ENCODE measurements at places on chromosomes 2 and 18.

DNA sequence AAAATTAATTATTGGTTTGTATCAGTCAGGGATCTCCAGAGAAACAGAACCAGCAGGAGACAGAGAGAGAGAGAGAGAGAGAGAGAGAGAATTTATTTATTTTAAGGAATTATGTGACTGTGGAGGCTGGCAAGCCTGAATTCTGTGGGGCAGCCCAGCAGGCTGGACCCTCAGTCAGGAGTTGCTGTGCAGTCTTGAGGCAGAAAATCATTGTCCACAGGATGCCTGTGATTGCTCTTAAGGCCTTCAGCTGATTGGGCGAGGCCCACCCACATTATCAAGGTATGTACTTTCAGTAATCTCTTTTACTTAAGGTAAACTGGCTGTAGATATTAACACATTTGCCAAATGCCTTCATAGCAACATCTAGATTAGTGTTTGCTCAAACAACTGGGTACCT lies 155.3 kb downstream of the SEPTIN10 start:
- DNase-seq, result no peak

DNA sequence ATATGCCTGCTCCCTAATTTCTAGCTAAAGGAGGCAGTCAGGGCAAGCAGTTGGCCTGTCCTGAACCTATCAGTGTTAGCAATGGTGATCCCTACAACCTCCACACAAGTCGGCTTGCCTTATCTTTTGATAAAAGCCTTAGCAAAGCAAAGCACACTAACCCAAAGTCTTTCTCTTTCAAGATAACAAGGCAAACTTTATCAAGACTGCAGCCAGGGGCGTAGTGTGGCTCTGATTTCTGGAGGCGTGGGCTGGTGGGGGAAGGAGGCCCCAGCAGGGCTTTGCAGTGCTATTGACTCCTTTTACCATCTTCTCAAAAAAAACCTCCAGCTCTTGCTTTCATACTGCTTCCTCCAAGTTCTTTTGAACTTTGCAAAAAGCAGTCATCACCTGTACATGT lies 40.2 kb upstream of the LAMA1 start:
- no peak for DNase-seq

- DNase-seq, result no peak
These were observed 260.5 kb downstream of the CALCRL start for GRCh38 chr2:187187519-187187918.

GRCh38 chr2:74474899-74475298 lies 2.4 kb upstream of the MRPL53 start:
- DNase-seq, result no peak

GRCh38 chr2:20618886-20619521 lies 31.9 kb downstream of the HS1BP3 start:
- DNase-seq, result no peak

GRCh38 chr2:132267105-132267497 lies 105.3 kb upstream of the ANKRD30BL start:
- no peak for DNase-seq

GRCh38 chr2:138615257-138615656 lies 113.7 kb downstream of the SPOPL start:
- DNase-seq, result peak; percentile 98

- no peak for DNase-seq
These were observed 14.8 kb upstream of the EIF2AK2 start for GRCh38 chr2:37171624-37171950.

DNA sequence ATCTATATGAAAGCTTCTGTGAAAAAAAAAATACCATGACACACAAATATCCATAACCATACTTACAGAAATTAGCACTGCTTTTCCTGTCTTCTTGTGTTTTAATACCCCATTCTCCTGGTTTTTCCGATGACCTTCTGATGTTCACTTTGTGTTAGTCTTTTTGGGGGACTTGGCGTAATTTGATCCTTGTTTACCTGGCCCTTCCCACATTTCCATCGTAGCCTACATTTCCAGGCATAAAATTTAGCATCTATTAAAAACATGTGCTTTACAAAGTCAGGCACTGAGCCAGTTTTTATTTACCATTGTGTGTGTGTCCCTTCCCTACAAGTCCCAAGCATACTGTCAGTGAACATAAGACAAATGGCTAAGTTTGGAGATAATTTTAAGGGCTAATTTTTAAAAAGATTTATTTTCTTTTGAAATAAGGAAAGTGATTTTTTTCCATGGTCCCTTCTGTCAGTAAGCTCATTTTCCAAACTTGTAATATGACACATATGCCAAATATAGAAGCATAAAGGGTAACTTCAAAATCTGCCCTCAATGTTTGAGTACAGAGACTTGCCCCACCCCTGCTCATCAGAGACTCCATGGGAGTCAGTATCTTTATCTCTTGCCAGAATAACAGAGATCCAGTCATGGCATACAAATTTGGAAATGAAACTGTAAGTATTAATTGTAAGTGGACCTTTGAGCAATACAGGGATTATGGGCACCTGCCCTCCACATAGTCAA lies 27.3 kb downstream of the SESTD1 start:
- no peak for DNase-seq

GRCh38 chr2:174395969-174396630 lies 570 bp downstream of the SCRN3 start:
- peak; percentile 32 for DNase-seq

- DNase-seq, result peak; percentile 51
These were observed 65.9 kb upstream of the ITM2C start for GRCh38 chr2:230798769-230799399.

- peak; percentile 43 for DNase-seq
These were observed 172.6 kb downstream of the TCF4 start for GRCh38 chr18:55415258-55415871.

DNA sequence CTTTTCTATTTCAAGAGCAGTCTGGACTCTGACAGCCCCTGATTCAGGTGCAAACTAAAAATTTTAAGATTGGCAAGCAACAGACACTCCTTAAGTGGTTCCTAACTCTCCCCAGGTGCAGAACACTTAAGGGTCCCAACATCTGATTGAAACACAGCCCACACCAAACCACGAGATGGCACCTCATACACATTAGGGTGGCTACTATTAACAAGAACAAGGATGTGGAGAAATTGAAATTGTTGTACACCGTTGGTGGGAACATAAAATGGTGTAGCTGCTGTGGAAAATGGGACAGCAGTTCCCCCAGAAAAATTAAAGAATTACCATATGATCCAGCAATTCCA lies 82.3 kb downstream of the POLR1A start:
- no peak for DNase-seq

DNA sequence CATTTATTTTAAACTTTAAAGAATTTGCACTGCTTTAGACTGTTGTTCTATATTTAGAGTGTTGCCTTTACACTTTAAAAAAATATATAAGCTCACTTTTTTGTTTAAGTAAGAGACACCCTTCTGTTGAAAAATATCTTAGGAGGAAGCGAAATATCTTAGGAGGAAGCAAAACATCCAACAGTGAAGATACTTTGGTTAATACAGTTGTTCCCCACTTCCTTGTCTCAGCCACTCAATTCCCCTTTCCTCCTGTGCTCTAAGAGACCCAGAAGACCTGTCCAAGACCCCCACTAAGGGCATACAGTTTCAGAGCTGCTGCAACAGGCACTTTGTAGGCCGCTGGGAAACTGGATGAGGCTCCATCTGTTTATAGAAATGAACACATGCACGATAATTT lies 5.7 kb downstream of the SERPINB8 start:
- no peak for DNase-seq

GRCh38 chr2:160608599-160608998 lies 115.0 kb upstream of the RBMS1 start:
- DNase-seq, result no peak

- no peak for DNase-seq
These were observed 91.6 kb upstream of the SMAD2 start for GRCh38 chr18:48022021-48022420.

DNA sequence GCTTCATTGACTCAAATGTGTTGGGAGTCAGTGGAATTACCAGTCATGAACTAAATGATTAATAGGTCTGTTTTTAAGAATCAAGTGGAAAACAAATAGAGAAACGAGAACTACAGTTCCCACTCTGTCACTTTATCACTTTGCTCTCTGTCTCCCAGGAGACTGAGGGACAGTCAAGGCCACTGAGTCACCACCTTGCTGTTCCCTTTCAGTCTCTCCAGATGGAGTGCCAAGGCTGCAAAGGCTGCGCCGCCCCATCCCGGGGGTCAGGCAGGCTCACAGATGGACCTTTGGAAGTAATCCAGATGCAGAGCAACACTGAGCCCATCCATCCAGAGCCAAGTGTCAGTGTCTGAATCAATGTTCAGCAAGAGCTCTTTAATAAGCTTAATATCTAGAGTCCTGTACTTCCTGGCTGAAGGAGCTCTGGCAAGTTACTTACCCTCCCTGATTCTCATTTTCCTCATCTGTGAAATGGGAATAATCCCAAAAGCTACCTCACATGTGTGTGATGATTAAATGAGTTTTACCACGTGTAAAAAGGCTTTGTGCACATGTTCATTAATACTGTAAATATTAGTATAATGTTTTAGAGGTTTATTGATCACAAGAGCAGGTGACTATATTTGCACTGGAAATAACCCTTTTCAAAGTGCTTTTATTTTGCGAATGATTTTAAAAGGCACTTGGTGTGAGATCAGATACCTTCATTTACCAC lies 43.0 kb upstream of the EFEMP1 start:
- DNase-seq, result no peak

- DNase-seq, result no peak
These were observed 33.1 kb downstream of the SLC8A1 start for GRCh38 chr2:40418614-40419363.

- DNase-seq, result no peak
These were observed 59.1 kb downstream of the TRABD2A start for GRCh38 chr2:84821806-84822205.

DNA sequence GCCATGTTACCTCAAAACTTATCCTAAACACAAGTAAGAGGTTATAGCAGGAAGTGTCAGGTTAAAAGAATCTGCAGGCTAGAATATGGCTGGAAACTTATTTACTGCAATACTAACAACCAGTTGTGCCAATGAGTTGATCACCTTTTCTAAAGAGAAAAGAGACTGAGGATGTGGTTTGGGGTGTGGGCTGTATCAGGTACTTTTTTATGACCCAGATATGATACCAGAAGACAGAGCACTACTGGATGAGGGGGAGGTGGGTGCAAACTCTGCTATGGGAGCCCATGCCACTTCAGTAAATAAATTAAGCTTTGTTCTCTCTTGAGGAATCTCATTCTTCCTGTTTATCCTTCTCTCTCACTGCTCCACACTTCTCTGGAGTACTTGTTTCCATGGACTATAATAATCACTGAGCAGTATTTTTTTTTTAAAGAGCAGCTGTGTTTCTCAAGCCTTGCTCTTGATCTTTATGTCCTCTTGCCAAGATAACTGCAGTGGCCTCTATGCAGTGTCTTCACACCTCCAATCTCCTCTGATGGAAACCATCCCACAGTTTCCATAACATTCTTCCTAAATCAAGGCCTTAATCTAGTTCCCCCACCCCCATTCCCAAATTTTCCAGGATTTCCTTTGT lies 51.2 kb upstream of the NOSTRIN start:
- DNase-seq, result no peak

GRCh38 chr2:237652854-237653253 lies 25.5 kb downstream of the LRRFIP1 start:
- DNase-seq, result no peak

DNA sequence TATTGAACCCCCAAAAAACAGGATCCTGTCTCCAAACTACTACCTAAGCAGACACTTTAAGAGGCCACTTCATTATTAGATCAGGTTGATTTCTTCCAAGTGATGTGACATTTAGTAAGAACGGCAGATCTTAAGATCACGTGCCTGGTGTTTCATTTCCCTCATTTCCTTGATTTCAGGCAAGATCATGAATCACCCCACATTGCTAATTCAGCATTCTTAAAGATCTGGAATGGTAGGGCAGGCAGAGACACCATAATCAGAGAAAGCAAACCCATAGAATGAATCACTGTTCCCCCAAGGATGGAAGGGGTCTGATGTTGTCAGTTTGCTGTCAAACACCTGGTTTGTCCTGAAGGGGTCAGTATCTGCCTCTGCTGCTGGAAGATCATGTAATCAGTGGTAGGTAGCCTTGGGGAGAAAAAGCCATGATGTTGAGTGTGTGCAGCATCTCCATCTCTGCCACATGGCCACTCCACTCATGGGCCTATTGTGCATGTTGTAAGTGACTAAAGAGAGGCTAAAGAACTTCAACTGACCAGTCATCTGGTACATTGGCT lies 133.9 kb downstream of the ARHGAP15 start:
- no peak for DNase-seq

DNA sequence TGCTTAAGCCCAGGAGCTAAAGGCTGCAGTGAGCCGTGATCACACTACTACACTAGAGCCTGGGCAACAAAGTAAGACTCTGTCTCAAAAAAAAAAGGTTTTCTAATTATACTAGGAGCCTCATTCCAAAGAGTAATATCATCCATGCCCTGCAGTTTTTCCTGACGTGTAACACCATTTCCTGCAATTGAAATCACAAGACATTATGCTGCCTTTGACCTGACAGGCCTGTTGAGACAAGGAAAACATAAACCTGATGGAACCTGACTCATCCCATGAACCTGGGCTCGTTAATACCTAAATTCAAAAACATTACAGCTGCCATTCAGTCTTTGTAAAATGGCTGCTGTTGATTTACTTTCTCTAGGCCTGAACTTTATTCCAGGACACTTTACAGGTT lies 58.7 kb upstream of the PEX13 start:
- DNase-seq, result peak; percentile 98

- peak; percentile 69 for DNase-seq
These were observed 49.1 kb downstream of the ADI1 start for GRCh38 chr2:3470166-3470651.

DNA sequence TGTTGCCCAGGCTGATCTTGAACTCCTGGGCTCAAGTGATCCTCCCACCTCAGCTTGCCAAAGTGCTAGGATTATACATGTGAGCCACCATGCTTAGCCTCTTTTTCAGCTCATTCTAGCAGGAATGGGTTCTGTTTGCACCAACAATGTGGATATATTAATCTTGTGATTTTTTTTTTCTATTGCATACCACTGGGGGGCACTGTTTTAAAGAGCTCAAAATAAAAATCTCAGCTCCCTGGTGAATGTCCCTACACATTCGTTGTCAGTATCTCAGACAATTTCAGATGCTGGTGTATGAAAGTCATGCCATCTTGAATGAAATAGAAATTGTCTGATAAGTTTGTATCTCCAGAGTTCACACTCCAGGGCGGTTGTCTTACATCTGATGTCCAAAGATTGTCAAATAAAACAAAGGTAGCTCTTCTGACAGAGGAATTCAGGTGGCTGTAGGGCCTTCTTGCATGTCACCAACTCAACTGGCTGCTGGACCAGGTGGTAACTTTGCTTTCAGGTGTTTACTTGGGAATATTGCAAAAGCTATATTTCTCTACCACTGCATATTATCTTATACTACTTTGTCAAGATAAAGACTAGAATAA lies 3.1 kb upstream of the MATN3 start:
- peak; percentile 43 for DNase-seq

All from mammary epithelial cell (primary cell).